Cerebellar nuclear complex (tissue), 1 donor: ENCODE measurements at places on chromosomes 1 and 21.

DNA sequence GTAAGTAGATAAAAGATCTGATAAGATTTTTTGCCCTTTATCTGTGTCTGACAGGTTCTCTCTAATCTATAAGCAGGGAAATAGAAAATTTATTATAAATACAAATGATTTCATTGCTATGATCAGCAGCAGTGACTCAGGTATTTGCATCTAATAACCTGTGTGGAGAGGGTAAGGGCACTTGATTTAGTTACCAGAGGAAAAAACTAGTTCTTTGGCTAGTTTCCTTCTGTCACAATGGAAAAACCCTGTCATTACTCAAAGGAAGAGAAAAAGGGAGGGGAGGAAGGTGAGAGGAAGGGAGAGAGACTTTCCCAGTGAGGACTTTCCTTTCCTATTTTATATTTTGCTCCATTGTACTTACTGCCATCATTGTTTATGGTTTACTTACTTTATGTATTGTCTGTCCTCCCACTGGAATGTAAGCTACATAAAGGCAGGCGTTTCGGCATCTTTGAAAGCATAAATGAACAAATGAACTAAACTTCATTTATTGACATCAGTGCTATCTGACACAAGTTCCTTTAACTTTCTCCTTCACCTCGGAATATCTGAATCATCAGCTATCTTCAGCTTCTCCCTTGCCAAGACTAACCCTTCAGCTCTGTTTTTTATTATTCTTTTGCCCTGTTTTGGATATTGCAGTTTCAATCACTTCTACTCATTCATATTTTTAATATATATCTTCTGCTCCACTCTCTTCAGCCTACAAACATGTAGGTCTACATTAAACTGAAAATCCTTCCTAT lies 34.9 kb downstream of the WDR3 start:
- no peak for DNase-seq

DNA sequence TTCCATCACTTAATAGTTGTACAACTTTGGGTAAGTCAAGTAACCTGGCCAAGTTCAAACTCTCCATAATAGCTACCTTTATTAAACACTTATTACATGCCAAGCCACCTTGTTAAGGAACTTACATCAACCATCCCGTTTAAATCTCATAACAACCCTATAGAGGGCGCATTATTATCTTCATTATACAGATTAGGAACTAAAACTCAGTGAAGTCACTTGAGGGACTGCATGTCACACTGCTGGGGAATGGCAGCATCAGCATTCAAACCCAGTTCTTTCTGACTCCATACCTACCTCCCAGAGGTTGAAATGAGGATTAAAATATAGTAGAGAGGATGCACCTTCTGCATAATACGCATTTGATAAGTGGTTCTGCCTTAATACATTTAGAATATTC lies 47.1 kb upstream of the PLA2G2C start:
- no peak for DNase-seq

- no peak for DNase-seq
These were observed 22.4 kb upstream of the SYNC start for GRCh38 chr1:32724678-32725614.

DNA sequence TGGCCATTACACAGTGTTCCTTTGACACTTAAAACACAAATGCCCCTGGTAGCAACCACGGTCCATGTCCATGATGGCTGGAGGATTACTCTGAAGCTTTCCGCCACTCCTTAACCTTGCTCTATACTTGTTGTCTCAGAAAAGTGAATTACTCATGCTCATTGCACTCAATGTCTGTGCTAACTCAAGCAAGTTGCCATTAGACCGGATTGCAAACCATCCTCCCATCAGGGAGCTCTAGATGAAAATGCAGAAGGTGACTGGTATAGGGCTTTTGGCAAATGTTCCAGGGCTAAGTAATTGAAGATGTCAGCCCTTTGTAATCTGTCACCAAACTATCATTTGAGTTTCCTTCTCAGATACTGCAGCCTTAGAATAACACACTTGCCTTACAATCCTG lies 1288.3 kb upstream of the B3GALT2 start:
- no peak for DNase-seq

DNA sequence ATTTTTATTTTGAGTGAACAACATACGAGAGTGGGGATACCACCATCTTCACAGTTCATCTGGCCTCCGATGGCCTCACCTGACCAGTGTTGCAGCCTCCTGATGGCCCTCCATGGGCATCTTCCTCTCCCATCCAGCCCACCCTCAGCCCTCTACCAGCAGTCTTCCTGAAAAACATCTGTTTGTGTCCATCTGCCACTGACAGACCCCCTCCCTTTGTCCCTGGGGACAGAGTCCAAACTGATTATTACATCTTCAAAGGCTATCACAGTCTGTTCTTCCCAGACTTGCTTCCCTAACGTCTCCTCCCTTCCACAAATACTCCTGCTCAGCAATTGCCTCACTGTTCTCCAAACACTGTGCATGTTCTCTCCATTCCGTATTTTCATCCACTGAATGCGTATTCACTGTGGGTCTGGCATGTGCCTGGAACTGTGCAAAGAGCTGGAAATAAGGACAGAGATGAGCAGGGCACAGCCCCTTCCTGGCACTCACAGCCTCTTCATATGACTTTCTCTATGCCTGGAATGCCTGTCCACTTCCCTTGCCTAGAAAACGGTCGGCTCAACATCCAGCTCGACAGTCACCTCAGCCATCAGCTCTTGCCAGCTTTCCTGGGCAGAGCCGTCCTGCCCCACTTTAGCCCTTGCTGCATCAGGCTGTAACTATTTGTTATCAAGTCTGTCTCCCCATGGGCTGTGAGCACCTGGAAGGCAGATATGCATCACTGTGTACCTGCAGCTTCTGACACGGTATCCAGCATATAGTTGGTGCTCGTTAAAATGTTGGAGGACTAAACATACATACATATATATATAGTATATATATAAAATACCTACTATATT lies 8.3 kb upstream of the ATF3 start:
- no peak for DNase-seq

- DNase-seq = no peak
These were observed 1.9 kb downstream of the LY9 start for GRCh38 chr1:160797861-160798273.

DNA sequence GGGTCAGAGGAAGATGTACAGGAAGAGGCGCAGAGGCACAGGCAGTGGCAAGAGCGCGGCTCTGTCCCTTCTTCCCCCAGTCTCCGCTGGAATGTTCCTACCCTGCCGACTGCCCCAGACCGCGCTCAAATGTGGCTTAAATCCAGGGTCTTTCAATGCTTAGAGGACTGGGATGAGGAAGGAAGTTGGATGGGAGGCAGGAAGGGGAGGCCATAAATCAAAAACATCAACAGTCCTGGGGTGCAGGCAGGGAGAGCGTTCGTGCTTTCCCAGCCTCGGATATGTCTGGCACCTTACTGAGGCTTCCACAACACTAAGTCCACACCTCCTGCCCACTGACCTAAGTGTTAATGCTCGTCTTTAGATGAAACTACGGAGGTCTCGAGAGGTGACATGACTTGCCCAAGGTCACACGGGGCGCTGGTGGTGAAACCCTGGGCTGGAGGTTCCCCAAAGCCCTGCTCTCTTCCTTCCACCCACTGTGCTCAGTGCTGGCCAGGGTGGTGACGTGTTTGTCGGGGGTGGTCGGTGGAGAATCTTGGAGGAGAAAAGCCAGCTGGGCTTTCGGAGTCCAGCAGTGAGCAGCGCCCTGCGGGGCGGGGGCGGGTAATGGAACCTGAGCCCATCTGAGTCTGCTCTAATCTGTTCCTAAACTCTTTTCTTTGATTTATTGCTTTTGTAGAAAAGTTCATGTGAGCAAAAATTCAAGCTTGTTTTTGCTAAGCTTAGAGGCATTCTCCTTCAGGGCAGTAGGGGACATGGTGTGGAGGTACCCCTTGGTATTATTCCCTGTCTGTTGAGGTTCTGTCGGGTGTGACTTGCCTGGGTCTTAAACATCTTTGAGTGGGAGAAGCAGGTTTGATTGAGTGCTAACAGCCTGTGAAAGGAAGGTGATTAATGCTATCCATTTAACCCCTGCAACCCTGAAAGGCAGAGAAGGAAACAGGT lies 708 bp downstream of the CDA start:
- no peak for DNase-seq

DNA sequence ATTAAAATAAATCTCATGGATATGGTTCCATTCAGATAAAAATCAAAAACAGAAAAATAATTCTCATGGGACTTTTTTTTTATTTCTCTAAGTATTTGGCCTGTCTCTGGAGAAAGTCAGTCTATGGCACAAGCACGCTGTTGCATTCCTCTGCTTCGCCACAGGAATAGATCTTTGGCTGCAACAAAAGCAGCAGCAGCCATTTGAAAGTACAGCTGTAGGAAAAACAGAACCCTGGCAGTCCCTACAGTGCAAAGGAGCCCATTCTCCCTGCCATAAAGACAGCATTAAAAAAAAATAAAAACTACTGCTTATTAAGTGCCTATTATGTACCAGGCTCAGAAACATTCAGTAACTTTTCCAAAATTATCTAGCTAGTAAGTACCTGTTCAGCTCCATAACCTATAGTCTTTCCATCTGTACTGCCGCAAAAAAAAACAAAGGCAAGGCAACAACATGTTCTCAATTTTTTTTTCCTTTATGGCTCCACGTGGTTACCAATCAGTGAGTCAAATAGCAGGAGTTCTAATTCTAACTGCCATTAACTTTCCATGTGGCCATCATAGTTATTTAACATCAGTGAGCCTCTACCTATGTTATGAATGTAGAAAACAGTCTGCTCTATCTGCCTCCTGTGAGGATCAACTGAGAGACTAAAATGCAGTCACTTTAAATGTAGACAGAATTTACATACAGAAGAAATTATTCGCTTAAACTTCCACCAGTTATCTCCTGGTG lies 22.7 kb downstream of the SLC35D1 start:
- no peak for DNase-seq

- DNase-seq = no peak
These were observed 49.9 kb upstream of the ZC3H12A start for GRCh38 chr1:37424523-37424922.

GRCh38 chr1:233738396-233738795 lies 124.5 kb downstream of the KCNK1 start:
- no peak for DNase-seq

DNA sequence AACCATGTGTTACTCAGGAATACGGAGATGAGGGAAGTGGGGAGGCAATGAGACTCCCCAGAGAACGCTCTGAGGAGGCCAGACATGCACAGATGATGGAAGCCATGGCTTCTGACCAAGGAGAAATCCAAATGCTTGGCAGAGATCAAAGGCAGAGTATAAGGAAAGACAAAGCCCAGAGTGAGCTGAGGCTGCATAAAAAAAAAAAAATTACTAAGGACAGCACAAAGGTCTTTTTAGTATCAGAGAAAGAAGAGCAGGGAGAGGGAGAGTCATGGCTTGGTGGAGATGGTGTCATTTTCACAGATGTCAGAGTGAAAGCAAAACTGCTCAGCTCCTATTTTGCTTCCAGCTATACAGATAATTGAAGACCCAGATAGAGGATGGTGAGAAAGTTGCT lies 8.1 kb upstream of the NCF2 start:
- no peak for DNase-seq

DNA sequence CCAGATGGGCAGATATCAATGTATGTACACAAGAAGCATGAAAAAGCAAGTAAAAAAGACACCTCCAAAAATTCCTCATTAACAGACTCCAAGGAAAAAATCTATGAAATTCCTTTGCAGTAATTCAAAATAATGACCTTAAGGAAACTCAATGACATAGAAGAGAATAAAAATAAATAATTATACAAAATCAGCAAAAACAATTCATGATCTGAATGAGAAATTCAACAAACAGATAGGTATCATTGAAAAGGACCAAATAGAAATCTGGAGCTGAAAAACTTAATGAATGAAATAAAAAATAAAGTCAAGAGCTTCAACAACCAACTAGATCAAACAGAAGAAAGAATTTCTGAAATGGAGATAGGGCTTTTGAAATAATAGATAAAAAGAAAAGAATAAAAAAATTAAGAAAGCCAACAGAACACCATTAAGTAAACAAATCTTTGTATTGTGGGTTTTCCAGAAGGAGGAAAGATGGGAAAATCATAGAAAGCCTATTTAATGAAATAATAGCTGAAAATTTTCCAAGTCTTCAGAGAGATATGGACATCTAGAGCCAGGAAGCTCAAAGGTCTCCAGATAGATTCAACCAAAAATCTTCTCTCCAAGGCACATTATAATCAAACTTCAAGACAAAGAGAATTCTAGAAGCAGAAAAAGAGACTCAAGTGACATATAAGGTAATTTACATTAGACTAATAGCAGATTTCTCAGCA lies 52.0 kb upstream of the KCNK1 start:
- DNase-seq = no peak
